IMR-90 (cell line): ENCODE measurements at places on chromosomes 6 and 20.

- no peak for DNase-seq
Observed at GRCh38 chr6:3894590-3895311, 45.6 kb downstream of the FAM50B start.

DNA sequence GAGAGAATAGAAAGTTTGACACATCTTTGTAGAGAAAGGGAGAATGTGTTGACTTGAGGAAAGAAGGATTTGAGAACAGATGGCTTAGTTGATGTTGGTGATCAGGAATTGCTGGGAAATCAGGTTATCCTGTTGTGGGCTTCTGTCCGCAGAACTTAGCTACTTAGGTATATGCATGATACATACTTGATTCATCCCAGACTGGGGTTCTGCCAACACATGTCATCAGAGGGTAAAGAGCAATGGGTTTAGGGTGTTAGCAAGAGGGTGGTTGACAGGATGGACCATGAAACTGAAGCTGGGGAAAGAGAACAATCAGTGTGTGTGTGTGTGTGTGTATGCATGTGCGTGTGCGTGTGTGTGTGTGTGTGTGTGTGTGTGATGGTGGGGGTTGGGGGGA, 50.6 kb upstream of the NELFCD start:
- no peak for DNase-seq

GRCh38 chr6:170284126-170284773, 6.6 kb downstream of the DLL1 start:
- no peak for DNase-seq

- DNase-seq = peak; percentile 78
Observed at GRCh38 chr6:14791526-14791925, 454.3 kb upstream of the JARID2 start.

DNA sequence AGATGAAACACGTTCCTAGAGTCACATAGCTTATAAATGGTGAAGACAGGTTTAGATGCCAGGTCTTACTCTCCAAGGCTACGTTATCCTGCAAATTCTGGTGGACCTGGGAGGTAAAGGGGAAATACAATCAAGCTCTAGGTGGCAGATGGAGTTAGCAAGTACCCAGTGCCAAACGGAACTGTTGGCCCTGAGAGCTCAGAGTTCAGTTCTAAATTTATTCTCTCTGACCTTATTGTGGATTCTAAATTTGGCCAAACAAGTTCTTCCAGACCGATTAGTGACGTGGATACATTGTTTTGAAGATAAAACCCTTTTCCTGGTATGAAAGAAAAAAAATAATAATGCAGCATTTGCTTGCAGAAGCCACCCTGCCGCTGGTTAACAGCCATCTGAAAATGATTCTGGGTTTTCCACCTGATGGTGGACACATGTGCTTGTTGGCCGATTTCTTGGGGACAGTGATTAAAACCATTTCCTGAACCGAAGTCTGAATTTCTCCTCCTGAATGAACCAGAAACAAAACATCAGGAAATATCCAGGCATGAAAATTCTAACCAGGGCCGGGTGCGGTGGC, 32.5 kb downstream of the RIPOR3 start:
- no peak for DNase-seq

- DNase-seq = no peak
Observed at GRCh38 chr6:157891544-157892362, 68.7 kb downstream of the SNX9 start.
